SK-N-SH (cell line): ENCODE measurements at places on chromosomes 1 and 21.

- H3K36me3 ChIP-seq: no peaks in the 10 kb centered on the region
- peaks cover 8% of the 10 kb centered on the region; the same call in 1 of the 2 replicates for H3K27me3 ChIP-seq
- H3K4me3 ChIP-seq: no peak overlapping the region
- DNase-seq: no peak
Observed at GRCh38 chr1:21670956-21671902, 2.1 kb upstream of the RAP1GAP start.

DNA sequence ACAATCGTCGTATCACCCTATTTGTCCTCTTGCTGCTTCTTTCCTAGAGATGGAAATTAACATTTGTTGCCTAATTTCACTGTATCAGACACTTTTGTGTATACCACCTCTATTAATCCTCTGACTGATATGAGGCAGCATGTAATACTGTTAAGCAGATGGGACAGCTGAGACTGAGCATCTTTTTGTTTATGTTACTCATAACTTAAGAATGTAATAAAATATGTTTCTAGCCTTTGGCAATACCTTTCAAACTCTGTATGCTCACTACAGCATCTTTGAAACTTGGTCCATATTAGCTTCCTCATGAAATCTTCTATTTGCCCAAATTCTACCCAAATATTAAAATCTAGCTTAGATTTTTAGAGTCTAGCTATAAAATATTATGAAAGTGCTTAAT, 2.3 kb downstream of the OR14K1 start:
- no peak overlapping the region for H3K27ac ChIP-seq
- H3K36me3 ChIP-seq: no peaks in the 10 kb centered on the region
- no peak overlapping the region for H3K4me3 ChIP-seq
- no peaks in the 10 kb centered on the region for H3K4me1 ChIP-seq
- DNase-seq: no peak
- H3K27me3 ChIP-seq: no peaks in the 10 kb centered on the region

- H3K27me3 ChIP-seq: peaks cover 9% of the 10 kb centered on the region; the same call in 1 of the 2 replicates
- no peaks in the 10 kb centered on the region for H3K36me3 ChIP-seq
- no peaks in the 10 kb centered on the region for H3K4me1 ChIP-seq
- no peak overlapping the region for H3K27ac ChIP-seq
Observed at GRCh38 chr1:93033785-93034184, 45.3 kb upstream of the MTF2 start.

DNA sequence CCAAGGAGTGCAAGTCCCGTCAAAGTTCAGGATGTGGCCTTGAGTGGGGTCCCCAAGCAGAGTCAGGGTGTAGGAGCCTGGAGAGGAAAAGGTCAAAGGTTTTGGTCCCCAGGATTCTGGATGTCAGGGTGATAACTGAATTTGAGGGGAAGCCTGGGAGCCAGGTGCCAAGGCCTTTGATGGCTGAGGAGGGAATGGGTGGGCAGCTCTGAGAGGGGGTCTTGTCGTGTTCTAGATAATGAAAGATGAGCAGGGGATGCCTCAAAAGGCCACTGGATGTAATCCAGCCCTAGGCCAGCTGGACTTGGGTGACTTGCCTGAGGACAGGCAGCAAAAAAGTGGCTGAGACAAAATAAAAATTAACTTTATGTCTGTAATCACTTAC, 27.5 kb upstream of the KCNA2 start:
- DNase-seq: no peak
- peaks cover 11% of the 10 kb centered on the region; the same call in 1 of the 2 replicates for H3K27me3 ChIP-seq
- no peak overlapping the region for H3K27ac ChIP-seq
- H3K36me3 ChIP-seq: no peaks in the 10 kb centered on the region
- no peak overlapping the region for H3K4me3 ChIP-seq
- no peaks in the 10 kb centered on the region; the same call in 1 of the 2 replicates for H3K4me1 ChIP-seq

- no peak overlapping the region for H3K4me3 ChIP-seq
- H3K36me3 ChIP-seq: no peaks in the 10 kb centered on the region
- H3K4me1 ChIP-seq: peaks cover 12% of the 10 kb centered on the region
- DNase-seq: no peak
- no peaks in the 10 kb centered on the region for H3K27me3 ChIP-seq
- H3K27ac ChIP-seq: no peak overlapping the region
Observed at GRCh38 chr1:30920827-30921226, 12.3 kb upstream of the SDC3 start.

- no peak for DNase-seq
- H3K27ac ChIP-seq: no peak overlapping the region
- no peaks in the 10 kb centered on the region for H3K4me1 ChIP-seq
- no peaks in the 10 kb centered on the region for H3K27me3 ChIP-seq
Observed at GRCh38 chr1:220797553-220797952, 10.8 kb downstream of the MTARC1 start.

DNA sequence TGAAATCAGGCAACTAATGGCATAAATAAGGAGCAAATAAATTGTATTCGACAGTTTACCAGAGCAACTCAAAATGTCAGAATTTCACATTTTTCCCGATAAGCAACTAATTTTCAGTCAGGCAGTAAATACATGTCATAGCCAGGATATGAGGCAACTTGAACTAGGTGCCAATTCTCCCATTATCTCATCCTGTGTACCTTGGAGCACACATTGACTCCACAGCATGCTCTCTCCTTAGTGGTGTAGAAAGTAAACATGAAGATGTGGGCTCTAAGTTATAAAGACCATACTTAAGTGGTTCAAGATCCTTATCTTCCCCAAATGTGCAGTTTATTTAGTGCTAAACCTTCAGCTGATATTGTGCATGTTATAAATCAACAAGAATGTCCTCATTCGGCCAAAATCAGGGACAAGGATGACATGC, 197.8 kb downstream of the VAV3 start:
- no peak overlapping the region for H3K27ac ChIP-seq
- H3K27me3 ChIP-seq: no peaks in the 10 kb centered on the region
- no peaks in the 10 kb centered on the region for H3K36me3 ChIP-seq
- DNase-seq: no peak
- no peak overlapping the region for H3K4me3 ChIP-seq

- H3K36me3 ChIP-seq: no peaks in the 10 kb centered on the region
- H3K27ac ChIP-seq: peak overlapping the region; percentile 12; the same call in 1 of the 2 replicates
- no peak for DNase-seq
- no peaks in the 10 kb centered on the region for H3K27me3 ChIP-seq
- peaks cover 73% of the 10 kb centered on the region for H3K4me1 ChIP-seq
- no peak overlapping the region for H3K4me3 ChIP-seq
Observed at GRCh38 chr1:53575141-53575954, 116.1 kb downstream of the DMRTB1 start.

DNA sequence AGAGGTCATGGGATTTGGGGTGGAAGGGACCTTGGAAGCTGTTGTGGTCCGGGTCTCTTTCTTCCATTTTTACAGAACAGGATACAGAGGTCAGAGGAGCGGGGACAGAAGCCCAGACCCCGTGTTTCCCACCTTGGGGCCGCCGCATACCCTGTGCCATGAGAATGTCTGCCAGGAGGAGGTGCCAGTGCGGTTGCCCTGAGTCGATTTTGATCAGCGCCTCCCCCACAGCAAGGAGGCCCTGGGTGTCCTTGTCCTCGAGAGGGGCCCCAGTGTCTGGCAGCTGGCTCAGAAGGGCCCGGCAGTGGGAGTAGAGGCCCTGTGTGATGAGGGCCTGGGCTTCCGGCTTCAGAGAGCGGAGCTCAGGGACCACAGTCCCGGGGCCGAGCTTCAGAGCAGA, 12.3 kb upstream of the MMEL1 start:
- no peak for DNase-seq
- no peaks in the 10 kb centered on the region for H3K36me3 ChIP-seq
- no peak overlapping the region for H3K27ac ChIP-seq
- H3K4me3 ChIP-seq: no peak overlapping the region

DNA sequence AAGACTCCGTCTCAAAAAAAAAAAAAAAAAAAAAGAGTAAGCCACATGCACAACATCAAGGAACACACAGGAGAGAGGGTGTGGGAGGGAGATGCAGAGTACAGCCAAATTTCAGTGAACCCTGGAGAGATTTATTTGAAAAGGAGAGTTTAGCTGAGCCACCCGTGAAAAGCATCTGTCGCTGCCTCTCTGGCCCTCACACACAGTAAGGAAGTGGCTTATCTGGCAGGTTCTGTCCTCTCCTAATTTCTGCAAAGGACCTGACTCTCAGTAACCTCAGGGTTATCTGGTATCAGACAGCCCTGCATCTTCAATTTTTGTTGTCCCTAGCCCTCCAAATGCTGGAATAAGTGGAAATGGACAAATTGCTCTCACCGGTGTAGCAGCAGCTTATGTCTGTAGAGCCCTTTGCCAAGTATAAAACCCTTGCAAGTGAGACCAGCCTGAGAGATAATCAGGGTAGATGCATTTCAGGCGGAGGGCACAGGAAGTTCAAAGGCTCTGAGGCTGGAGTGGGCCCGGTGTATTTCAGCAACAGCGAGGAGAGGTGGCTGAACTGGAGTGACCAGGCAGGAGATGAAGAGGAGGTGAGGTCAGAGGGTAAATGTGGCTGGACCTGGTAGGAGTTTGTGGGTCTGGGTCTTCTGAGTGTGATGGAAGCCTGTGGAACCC, 16.7 kb upstream of the IL10RB start:
- H3K36me3 ChIP-seq: peaks cover 38% of the 10 kb centered on the region
- DNase-seq: no peak
- H3K4me3 ChIP-seq: no peak overlapping the region
- H3K4me1 ChIP-seq: no peaks in the 10 kb centered on the region
- H3K27me3 ChIP-seq: no peaks in the 10 kb centered on the region
- H3K27ac ChIP-seq: no peak overlapping the region

GRCh38 chr21:15098181-15098580, 33.4 kb upstream of the NRIP1 start:
- H3K27me3 ChIP-seq: no peaks in the 10 kb centered on the region
- no peaks in the 10 kb centered on the region for H3K4me1 ChIP-seq
- H3K36me3 ChIP-seq: no peaks in the 10 kb centered on the region
- H3K27ac ChIP-seq: no peak overlapping the region

DNA sequence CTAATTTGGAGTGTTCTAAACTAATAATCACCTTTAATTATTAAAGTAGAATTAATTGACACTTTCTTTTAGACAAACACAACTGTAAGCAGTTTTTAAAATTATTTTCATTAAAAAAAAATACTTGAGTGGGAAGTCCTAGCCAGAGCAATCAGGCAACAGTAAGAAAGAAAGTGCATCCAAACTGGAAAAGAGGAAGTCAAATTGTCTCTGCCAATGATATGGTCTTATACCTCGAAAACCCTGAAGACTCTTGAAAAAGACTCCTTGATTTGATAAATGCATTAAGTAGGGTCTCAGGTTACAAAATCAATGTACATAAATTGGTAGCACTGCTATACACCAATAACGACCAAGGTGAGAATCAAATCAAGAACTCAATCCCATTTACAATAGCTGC, 83.0 kb upstream of the GADD45A start:
- peaks cover 14% of the 10 kb centered on the region for H3K4me1 ChIP-seq
- H3K27ac ChIP-seq: no peak overlapping the region
- no peaks in the 10 kb centered on the region for H3K27me3 ChIP-seq
- DNase-seq: no peak
- H3K36me3 ChIP-seq: no peaks in the 10 kb centered on the region

DNA sequence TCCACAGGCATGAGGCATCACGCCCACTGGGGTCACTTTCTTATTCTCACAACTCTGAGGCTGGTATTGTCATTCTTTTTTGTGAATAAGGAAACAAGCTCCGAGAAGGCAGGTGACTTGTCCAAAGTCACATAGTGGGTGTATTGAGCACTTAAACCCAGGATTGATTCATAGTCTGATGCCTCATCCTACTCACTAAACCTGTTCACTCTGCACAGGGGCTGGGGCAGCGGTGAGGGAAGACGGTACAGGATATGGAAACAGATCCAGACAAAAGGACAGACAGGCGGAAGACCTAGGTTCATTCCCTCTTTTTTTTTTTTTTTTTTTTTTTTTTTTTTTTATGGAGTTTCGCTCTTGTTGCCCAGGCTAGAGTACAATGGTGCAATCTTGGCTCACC, 56.6 kb downstream of the NKAIN1 start:
- no peaks in the 10 kb centered on the region for H3K36me3 ChIP-seq
- H3K4me3 ChIP-seq: no peak overlapping the region
- H3K27ac ChIP-seq: no peak overlapping the region

DNA sequence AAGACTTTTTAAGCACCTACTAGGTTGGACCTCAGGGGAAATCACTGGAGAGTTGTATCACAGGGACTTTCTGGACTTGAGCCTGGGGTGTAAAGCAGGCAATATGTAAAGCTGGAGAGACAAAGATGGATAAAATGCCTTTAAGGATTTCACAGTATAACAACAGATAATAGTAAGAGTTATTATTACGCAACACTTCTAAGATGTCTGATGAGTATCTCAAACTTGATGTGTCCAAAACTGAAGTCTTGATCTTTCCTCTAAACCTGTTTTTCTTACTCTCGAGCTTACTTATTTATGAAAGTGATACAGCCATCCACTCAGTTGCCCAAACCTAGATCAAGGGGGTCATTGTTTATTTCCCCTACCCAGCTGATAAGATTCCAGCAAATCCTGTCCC, 2.1 kb upstream of the STRIP1 start:
- DNase-seq: no peak
- H3K36me3 ChIP-seq: peaks cover 2% of the 10 kb centered on the region
- peaks cover 9% of the 10 kb centered on the region for H3K4me1 ChIP-seq

DNA sequence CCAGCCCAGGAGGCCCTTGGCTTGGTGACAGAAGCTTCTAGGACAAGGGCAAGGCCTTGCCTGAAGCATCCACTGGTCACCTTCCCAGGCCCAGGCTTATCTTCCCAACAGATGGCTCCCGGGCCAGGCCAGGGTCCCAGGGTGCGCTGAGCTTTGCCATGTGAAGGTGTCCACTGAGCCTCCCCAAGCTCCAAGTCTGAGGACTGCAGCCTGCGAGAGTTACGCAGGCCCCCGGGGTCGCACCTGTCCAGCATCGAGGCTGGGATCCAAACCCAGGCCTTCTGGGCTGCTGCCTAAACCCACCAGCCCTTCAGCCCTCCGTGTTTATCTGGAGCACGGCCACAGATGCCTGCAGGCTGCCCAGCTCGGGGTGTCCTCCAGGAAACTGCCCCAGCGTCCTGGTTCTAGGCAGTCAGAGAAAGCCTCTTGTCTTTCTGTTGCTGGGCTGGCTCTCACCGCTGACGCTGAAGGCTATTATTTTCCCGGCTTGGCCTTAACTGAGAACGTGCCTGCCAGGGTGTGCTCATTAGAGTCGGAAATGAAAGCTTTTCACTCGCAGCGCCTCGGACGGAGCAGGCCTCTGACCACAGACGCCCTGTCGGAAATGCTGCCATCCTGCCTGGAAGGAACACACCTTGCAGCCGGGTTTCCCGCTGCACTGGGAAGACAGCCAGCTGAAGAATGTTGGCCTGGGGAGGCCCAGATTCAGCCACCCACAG, 71.4 kb downstream of the MEGF6 start:
- no peak overlapping the region for H3K4me3 ChIP-seq
- DNase-seq: peak; percentile 60
- no peaks in the 10 kb centered on the region for H3K27me3 ChIP-seq
- H3K27ac ChIP-seq: peak overlapping the region; percentile 78

DNA sequence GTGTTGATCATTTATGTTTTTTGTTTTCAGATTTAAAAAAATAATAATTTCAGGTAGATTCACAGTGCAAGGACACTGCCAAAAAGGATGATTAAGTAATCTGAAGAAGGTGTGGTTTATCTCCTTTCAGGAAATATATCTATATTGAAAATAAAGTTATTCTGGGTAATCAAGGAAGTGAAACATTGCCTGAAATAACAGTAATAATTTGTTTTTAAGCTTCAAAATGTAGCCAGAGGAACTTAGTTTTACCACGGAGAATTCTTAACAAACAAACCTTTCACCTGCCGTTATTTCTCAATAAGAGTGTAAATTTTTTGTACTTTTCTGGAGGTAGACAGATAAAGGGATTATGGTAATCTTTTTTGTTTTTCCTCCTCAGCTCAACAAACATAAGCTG, 2.9 kb upstream of the DPH5 start:
- no peak overlapping the region for H3K4me3 ChIP-seq
- no peak overlapping the region for H3K27ac ChIP-seq
- no peaks in the 10 kb centered on the region for H3K27me3 ChIP-seq
- H3K36me3 ChIP-seq: no peaks in the 10 kb centered on the region
- H3K4me1 ChIP-seq: 0 out of 2 replicates have a peak, but pooled peaks cover 4% of the 10 kb centered on the region
- no peak for DNase-seq
